ENCODE measurements at places on chromosomes 5 and 9.

- DNase-seq: no peak
Observed at GRCh38 chr9:122050167-122050566, 42.9 kb downstream of the TTLL11 start.

- DNase-seq: no peak
Observed at GRCh38 chr9:15416880-15417279, 5.8 kb upstream of the SNAPC3 start.

DNA sequence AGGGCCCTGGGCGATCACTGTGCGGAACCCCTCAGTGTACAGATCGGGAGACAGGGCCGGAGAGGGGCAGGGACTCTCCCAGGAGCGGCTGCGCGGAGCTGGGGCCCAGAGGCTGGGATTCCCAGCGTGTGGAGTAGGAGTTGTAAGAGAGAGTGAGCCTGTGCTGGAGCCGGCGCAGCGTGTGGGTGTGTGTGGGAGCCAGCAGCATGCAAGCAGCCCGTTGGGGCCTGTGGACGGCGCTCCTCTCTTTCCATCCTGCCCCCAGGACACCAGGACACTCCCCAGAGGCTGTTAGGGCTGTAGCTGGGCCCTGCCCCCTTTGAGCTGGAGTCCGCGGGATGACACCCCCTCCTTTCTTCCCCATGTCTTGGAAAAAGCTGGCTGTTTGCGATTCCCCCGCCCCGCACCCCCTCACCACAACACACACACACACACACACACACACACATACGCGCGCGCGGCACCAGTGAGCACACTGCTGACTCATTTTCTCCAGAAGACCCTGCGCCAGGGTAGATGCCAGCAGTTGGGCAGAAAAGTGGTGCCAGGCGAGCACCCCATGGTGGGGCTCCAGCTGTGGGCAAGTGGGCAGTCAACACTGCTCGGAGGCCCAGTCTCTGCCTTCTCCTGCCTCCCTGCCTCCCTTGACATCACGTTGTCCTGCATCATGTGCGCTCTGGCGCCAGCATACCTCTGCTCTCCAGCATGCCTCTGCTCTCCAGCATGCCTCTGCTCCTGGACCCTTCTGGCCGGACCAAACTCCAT, 1.5 kb downstream of the COL27A1 start:
- DNase-seq: no peak

DNA sequence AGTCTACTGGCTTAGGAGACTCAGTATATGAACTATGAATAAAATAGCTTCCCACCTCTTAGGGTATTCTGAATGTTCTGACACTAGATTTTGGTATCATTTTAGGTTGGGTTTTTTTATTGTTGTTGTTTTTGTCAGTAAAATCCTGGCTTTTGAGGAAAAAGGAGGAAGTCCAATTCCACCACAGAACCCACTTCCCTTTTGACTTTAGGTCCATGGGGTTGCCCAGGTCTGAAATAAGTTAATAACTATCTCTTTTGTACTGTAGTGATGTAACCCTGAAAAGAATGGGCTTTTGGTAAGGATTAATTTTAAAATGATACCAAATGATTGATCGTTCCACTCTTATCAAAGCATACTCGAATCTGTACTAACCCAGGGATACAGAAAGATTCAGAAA, 29.1 kb upstream of the IL12B start:
- no peak for DNase-seq

DNA sequence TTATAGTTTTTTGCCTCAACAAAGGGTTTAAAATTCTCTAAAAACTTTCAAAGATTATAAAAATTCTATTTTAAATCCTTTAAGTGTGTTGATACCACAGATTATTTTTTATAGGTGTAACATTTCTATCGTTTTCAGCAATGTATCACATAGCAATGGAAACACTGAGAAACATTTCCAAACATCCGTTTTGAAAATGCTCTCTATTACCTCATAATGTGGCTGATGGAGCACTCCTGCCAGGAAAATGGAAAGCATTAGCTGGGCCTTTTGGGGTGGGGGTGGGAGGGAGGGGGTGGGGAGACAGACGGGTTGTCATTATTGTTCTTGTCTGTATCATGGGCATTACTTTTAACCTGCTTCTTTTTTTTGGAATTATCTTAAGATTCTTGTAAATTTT, 516.5 kb downstream of the ACTL7B start:
- no peak for DNase-seq

GRCh38 chr5:65329266-65329665, 152.5 kb downstream of the ADAMTS6 start:
- no peak for DNase-seq

GRCh38 chr5:90932052-90932699, 373.6 kb downstream of the ADGRV1 start:
- no peak for DNase-seq

- no peak for DNase-seq
Observed at GRCh38 chr9:34252670-34253459, 74.0 kb downstream of the UBAP1 start.

DNA sequence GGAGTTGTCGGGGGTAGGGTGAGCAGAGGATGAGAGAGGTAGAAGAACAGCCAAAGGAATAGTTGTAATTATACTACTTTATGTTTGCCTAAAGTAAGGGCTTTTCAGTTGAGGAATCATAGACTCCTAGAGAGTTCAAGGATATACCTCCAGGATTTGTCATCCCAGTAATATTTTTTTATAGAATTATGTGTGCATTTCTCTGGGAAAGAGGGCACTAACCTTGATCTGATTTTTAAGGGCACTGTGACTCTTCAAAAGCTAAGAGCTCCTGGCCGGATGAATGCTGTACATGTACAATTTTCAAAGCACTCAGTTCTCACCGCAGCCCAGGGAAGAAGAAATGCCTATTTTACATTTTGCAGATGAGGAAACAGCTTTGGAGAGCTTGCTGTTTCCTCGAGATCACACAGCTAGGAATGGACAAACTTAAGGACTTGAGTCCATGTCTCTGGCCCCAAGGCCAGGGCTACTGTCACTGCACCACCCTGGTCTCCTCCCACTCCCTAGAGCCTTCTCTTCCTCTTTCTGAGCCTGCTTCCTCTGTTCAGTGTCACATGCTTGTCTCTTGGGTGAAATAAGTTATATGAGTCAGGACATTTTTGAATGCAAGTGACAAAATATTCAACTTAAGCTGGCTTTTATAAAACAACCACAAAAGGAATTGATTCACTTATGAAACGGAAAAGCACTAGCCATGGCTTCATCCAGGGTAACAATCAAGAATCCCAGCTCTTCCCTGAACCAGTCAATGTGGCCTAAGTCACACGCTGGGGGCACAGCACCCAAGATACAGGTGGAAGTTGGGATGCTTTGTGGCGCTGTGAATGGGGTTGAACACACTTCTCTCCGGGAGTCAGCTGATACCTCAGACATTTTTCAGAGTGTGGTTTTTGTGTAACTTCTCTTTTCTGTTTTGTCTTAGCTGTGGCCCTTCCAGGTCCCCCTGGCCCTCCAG, 45.7 kb upstream of the TGFBR1 start:
- no peak for DNase-seq

GRCh38 chr5:124277767-124278545, 468.5 kb downstream of the ZNF608 start:
- no peak for DNase-seq

- no peak for DNase-seq
Observed at GRCh38 chr5:527646-528628, 3.7 kb upstream of the SLC9A3 start.

- no peak for DNase-seq
Observed at GRCh38 chr9:70435948-70436347, 21.5 kb upstream of the KLF9 start.

DNA sequence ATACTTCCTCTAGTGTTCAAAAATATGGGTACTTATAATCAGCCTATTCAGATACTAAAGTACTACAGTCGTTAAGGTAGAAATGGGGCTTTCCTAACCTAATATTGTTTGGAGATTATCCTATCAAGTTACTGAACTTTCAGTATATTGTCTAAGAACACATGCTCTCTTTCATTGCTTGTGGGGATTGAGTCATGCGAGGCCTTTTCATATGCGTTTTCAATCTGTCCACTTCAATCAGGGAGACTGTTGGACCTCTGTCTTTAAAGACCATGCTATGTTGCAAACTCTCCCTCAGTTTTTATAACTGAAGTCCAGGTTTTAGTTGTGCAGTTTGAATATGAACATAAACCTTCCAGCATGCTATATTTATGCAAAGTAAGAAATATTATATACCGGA, 15.0 kb downstream of the PRR16 start:
- DNase-seq: no peak

DNA sequence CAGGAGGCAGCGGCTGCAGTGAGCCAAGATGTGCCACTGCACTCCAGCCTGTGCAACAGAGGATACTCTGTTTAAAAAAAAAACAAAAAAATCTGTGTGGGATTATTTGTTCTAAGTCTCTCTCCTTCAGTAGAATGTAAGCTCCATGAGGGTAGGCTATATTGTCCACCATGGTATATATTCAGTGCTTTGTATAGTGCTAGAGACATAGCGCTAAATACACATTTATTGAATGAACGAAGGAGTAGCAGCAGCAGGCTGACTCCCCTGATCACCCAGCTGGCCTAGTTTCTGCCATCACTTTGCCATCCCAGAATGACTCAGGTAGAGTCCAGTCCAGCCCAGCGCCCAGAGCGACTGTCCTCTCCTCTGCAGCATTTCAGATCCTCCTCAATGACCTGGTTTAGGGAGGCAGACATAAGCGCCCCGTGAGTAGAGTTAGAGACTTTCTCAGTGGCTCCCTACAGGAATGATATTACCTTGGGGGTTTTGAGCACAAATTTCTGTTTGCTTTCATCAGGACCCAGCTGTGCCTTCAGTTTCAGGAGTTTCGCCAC, 716 bp downstream of the HARS1 start:
- DNase-seq: no peak

DNA sequence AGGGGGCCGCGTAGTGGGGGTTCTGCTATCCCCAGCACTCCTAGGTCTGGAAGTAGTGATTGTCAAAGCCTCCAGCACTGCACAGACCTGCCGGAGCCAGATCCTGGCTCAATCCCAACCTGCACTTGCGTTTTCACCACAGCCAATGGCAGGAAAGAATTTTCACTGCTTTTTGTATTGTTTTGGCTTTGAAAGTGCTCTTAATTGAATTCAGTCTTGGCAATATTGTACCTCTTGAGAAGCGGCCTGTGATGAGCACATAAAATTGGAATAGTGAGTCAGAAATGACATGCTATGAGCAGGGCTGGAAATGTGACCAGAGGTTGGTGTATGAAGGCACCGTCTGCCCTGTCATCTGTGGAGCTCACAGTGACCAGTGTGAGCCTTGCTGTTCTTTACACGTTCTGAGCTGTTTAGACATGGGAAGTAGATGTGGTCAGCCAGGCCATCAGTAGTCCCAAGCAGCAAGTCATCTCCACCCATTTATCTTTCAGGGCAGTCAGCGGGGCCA, 41.5 kb downstream of the SECISBP2 start:
- DNase-seq: no peak

- DNase-seq: no peak
Observed at GRCh38 chr5:2190549-2190948, 307.8 kb upstream of the IRX4 start.

DNA sequence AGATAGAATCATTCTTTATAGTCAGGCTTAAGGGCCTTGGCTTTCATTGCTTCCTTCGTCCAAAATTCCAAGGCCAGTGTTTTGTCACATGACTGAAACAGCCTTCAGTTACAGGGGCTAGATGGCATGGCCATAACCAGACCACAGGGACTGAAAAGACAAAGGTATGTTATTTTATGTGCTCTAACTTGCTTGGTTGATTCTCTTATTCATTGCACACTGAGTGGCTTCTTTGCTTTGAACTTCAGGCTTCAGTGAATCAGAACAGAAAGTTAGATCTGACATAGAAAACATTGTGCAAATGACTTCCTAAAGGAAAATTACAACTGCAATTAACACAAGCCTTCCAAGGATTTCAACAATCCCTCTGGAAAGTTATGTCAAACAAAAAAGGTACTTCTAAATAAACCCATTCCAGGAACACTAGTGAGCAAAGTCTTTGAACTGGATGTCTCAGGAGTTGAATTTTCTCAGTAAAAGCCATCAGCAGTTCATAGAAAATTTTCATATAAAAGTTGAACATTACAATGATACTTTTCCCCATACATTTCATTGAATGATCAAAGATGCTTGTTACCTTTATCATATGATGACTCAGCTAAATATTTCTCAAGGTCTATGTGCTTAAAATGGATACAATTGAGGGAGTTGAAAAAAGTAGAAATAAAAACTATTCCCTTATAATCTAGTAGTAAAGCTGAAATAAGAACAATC, 355.3 kb downstream of the TMEM232 start:
- DNase-seq: no peak

DNA sequence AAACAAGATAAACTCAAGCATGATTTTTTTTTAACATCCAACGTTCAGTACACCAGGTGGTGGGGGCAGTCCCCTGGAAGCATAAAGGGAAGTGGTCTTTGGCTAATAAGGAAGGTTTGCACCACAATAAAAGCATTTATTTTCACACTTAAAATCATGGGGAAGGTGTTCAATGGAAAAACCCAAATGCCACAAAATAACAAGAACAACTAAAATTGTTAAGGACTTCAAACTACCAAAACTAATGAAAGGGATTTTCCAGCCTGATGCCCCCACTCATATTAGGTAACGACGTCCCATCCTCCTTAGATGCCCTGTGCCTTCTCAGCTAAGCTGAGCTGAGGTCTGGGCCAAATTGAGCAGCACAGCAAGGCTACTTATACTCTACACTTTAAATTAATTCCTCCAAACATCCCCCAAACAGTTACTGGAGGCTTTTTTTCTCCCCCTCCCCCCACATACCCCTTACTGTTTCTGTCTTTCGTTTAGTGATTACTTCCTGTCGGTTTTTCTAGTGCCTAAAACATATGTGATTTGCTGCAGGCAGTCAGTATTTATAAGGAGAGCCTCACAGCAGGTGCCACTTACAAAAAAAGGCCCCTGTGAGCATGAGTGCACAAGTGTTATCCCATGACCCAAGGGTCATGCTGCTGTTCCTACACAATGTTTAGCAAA, 259.7 kb upstream of the ZNF608 start:
- no peak for DNase-seq

GRCh38 chr9:110101531-110102161, 106.3 kb downstream of the C9orf152 start:
- DNase-seq: no peak

DNA sequence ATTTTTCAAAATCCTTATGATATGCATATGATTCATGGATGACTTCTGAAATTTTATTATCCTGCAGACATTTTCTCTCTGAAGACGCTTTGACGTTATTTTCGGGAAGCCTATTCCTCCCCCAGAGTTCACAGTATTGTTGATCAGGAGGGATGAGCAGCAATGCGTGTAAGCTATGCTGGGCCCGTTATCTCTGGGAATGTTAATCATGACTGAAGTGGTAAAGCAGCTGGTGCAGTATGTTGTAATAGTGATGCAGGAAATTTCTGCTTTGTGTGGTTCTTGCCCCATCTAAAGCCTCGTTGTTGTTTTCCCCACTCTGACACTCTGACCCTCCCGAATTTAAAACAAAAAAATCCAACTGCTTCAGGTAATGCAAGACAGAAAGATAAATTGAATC, 1797.8 kb upstream of the WWC1 start:
- DNase-seq: no peak

GRCh38 chr9:81224166-81225081, 464.9 kb downstream of the TLE1 start:
- DNase-seq: no peak

DNA sequence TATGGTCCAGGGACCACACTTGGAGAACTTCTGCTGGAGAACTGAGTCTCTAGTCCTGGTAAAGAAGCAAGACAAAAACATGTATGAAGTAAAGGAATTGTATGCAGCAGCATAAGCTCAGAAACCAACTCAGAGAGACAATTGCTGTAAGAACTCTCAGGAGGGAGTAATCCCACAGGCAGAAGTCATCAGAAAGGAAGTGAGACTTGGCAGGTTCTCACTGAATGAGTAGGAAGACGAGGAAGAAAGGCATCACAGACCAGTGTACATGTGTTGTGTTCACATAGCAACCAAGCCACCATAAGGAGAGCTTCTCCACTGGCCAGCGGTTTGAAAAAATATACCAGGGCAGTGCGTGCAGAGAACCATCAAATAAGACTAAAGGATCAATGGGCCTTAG, 57.9 kb upstream of the FST start:
- DNase-seq: no peak

Measured in activated naive CD8-positive, alpha-beta T cell treated with anti-CD3 and anti-CD28 coated beads, Interleukin-2, amount 50 U/mL, for 16 hours (primary cell).